Stimulated activated memory B cell treated with anti-CD40 and anti-IgM and Interleukin-4, amounts not matched to agents 10 μg/mL and 1 μg/mL and 100 μg/mL, for 72 hours (primary cell): ENCODE measurements at places on chromosomes 5 and 9.
A peak's percentile ranks its signal among the peaks of the same experiment; 100 is the strongest.

DNA sequence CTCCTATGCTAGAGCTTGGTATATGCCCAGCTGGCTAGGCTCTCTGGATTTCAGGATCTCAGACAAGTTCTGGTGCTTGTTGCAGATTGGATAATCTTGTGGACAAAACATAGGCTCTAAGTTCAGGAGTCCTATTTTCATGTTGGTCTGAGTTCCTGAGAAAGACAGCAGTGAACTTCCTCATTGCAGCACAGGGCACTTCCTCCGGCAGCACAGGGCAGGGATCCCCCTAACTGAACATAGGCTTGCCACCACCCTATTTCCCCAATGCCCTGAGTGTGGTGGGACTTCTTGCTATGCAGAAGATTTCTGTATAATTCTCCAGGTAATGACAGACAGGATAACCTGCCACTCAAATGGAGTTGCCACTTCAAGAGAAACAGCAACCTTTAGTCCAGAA lies 220.1 kb downstream of the PIK3R1 start:
- peak; percentile 59 for ATAC-seq

- peak; percentile 16 for ATAC-seq
Measured at GRCh38 chr5:161660806-161661205, 24.7 kb upstream of the GABRA6 start.

- ATAC-seq: no peak
Measured at GRCh38 chr5:57171816-57172465, 1.9 kb upstream of the GPBP1 start.

- ATAC-seq: no peak
Measured at GRCh38 chr5:180080486-180081280, 9.1 kb upstream of the RNF130 start.

DNA sequence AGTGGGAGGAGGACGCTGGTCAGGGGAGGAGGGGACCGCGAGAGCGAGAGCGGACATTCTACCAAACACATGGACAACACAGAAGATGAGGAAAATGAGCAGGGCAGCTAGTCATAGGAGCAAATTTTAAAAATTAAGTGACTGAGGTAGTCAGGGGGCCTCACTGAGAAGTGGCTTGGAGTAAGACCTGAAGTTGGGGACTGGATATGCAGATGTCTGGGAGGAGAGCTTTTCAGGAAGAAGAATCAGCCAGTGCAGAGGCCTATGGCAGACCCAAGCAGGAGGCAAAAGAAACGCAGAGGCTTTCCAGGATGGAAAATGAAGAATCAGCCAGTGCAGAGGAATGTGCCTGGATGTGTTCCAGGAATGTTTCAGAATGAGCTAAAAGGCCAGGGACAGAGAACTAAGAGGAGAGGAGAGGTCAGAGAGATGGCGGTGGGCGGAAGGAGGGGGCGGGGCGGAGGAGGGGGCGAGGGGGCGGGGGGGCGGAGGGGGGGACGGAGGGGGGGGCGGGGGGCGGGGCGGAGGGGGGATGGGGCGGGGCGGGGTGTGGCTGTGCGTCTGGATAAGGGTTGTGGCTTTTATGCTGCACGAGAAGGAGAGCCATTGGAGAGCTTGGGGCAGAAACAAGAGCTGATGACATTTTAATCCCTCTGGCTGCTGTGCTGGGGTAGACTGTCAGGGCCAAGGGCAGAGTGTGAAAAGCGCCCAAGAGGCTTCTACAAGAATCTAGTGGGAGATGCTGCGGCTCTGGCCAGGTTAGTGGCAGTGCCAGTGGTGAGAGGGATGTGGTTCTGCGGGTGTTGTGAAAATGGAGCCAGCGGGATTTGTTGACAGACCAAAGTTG lies 129.6 kb downstream of the KCNIP1 start:
- no peak for ATAC-seq

DNA sequence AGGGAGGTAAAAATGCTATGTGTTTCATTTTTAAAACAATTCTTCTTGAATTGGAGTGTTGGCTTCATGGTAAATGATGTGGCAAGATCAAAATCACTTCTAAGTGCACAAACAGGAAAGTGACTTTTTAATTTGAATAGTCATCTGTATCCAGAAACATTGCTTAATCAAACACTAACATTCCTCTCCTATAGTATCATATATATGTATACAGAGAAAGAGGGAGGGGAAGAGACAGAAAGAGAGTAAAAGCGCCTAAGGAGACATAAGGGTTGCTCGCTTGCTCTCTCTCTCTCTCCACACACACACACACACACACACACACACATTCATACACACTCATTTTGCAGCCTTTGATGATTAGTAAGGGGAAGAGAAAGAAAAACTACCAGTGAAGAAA lies 95.4 kb upstream of the PRDM9 start:
- no peak for ATAC-seq

- ATAC-seq: no peak
Measured at GRCh38 chr9:77987081-77987656, 44.4 kb downstream of the GNAQ start.

- no peak for ATAC-seq
Measured at GRCh38 chr5:91401175-91401574, 18.1 kb upstream of the ARRDC3 start.

GRCh38 chr5:158756871-158757270 lies 342.8 kb downstream of the EBF1 start:
- ATAC-seq: no peak

DNA sequence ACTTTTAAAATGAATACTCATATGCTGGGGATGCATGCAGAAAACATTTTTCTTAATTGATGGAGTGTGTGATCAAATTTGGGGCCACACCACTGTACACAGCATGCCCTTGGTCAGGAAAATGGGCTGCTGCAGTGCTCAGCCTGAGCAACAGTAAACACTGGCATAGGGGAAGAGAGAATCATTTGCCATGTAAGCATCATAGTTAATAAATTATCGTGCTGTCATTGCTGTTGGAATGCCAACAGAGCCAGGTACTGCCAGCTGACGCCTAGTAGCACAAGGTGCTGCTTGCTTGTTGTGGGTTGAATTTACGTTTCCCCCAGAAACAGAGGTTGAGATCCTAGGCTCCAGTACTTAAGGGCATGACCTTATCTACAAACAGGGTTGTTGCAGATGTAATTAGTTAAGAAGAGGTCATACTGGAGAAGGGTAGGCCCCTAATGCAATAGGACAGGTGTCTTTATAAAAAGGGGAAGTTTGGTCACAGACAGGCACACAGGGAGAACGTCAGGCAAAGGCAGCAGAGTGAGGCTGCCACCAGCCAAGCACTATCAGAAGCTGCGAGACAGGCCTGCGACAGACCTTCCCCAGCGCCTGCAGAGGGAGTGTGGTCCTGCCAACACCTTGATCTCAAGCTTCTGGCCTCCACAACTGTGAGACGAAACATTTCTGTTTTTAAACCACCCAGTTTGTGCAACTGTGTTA lies 25.3 kb downstream of the DAP start:
- peak; percentile 98 for ATAC-seq

DNA sequence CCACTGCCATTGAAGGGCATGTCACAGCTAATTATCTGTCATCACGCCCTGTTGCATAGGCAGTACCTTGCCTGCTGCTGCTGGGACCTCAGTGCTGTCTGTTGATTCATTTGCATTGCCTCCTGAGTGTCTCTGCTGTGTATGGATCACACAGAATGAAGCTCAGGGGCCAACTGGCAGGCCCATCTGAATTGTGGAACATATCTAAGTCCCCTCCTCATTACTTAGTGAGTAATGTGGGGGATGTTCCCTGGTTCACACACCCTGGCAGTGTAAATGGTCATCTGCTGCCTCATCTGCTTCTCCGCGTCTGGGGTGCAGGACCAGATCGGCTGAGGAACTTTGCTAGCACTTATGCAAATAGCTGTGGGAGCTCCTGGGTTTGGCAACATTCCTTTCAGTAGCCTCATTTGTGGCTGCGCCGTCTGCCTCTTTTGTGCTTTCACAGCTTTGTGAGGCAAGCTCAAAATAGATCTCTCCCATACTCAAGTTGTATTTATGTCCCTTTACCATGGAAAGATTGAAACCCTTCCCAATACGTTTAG lies 25.4 kb downstream of the TYRP1 start:
- peak; percentile 27 for ATAC-seq

DNA sequence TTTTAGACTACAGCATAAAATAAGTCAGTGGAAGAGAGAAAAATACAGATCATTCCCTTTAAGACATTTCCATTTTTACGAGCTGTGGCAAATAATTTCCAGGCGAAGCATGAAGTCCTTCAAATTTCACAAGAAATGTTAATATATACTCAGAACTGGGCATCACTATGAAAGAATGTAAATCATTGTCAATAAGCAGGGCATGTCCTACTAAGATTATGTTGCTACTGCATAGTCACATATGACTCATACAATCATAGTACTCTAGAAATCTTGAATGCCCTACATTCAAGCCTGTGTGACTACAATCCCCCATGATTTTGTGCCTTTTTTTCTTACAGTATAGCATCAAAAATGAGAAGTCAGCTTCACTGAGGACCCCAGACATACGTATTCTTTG lies 485.2 kb upstream of the FTMT start:
- no peak for ATAC-seq

DNA sequence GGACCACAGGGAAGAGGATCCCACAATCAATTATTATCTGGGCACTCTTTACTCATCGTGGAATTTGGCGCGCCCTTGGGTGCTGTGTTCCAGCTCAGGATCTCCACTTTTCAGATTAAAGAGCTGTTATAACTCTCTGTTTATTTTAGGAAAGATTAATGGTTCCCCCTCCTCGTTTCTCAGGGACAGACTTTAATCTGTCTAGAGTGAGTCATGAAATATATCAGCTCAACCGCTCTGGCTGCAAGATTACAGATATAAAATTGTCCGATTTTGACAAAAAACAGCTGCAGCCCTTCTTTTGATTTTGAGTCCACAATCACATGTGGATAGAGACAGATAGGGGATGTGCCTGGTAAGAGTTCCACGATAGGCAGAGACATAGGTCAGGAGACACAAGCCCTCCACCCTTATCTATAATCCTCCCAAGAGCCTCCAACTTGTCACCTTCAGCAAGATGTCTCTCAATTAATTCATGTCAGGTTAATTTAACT lies 77.6 kb upstream of the ANKRD55 start:
- ATAC-seq: no peak

- ATAC-seq: no peak
Measured at GRCh38 chr9:72945391-72945790, 7.5 kb downstream of the ALDH1A1 start.

- no peak for ATAC-seq
Measured at GRCh38 chr5:78362220-78362619, 1.8 kb downstream of the SCAMP1 start.
